Psoas muscle (tissue), 8 donors: ENCODE measurements at places on chromosomes 5 and 9. TPM values are rescaled to one million over a fixed set of nuclear protein-coding genes. Genes with fewer than 3 reads are reported as not detected.

The RNF130 gene
- total RNA-seq, result 41.1 TPM

The TAF11L2 gene
- total RNA-seq, result not detected

The EGFLAM gene
- total RNA-seq, result 36.2 TPM

The NXNL2 gene
- total RNA-seq, result not detected

The MOCS2 gene
- 38.8 TPM for total RNA-seq

The ADAMTS19 gene
- total RNA-seq, result 0.69 TPM

The LOX gene
- total RNA-seq, result 4.1 TPM

The NOXA1 gene
- 1.6 TPM for total RNA-seq

The PRR7 gene
- 2.6 TPM for total RNA-seq

The MARCOL gene
- not detected for total RNA-seq

The NCBP1 gene
- total RNA-seq, result 15.2 TPM

The MRPL22 gene
- 37.5 TPM for total RNA-seq

The GABRA1 gene
- total RNA-seq, result not detected

The CNTFR gene
- 32.3 TPM for total RNA-seq

The FCN2 gene
- total RNA-seq, result not detected

The MPDZ gene
- total RNA-seq, result 26.3 TPM

The LRRC26 gene
- total RNA-seq, result not detected

GRCh38 chr5:26700759-26701384, 337.5 kb downstream of the CDH9 start:
- no peak for DNase-seq

DNA sequence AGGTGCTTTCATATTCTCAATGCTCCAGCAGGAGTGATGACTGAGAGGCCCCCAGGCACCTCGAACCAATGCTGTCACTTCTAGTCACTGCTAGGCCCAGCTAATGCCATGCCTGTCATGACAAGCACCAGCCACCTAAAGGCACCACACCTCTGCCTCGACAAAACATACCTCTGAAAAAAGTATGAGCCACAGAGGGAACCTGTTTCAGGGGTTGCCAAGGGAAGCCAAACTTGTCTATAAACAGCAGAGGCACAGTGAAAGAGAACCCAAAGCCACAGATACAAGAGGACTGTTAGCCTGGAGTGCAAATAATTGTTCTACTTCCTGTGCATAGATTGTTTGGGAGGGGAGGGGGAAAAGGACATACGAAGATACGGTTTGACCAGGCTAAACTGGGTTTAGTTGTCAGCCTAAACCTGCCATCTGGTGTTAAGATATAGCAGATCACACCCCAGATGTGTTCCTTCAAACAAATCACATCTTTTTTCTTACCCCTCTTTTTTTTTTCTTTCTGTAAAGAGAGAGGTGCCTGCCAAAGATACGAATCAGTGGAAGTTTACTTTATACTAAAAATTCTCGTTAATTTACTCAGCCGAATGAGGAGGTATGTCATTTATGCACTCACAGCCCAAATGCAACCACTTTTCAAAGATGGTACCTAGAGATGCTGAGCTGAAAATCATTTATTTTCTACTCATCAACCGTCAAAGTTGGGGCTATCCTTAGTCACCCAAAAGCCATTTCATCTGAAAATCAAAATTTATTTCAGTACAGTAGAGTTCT, 45.7 kb downstream of the BNC2 start:
- DNase-seq, result no peak

- DNase-seq, result no peak
Observed at GRCh38 chr5:179792612-179793467, 946 bp upstream of the LTC4S start.

DNA sequence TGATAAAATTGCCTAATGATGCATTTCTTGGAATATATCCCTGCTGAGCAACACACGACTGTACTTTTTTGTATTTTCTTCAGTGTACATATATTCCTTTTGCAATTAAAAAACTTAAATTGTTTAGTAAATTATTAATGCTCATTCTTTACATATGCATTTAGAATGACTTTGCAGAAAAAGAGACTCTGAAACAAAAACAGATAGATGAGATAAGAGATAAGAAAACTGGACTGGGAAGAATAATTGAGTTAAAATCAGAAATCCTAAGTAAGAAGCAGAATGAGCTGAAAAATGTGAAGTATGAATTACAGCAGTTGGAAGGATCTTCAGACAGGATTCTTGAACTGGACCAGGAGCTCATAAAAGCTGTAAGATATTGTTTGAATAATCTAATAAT, 32.7 kb downstream of the RAD50 start:
- DNase-seq, result no peak

GRCh38 chr5:29085142-29085541, 2046.8 kb upstream of the CDH9 start:
- no peak for DNase-seq

- no peak for DNase-seq
Observed at GRCh38 chr5:108669462-108669861, 78.2 kb upstream of the FER start.

GRCh38 chr9:124344291-124345050, 70.8 kb downstream of the PSMB7 start:
- DNase-seq, result peak; percentile 53

DNA sequence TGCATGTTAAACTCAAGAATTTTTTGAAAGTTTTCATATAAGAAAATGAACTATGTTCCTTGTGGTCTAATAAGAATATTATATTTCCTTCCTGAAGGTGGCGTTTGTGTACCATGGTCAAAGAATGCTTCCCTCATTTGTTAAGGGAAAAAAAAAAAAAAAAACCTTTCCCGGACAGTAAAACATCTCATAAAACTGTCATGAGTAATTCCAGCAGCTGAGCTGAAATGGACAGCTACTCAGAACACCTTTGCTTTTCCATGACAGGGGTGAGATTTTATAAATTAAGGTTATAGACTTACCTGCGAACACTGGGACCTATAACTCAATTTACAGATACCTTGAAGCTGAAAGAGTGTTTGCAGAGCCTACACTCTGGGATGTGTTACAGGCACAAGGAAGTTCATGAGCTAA, 113.2 kb upstream of the RANBP3L start:
- DNase-seq, result no peak

DNA sequence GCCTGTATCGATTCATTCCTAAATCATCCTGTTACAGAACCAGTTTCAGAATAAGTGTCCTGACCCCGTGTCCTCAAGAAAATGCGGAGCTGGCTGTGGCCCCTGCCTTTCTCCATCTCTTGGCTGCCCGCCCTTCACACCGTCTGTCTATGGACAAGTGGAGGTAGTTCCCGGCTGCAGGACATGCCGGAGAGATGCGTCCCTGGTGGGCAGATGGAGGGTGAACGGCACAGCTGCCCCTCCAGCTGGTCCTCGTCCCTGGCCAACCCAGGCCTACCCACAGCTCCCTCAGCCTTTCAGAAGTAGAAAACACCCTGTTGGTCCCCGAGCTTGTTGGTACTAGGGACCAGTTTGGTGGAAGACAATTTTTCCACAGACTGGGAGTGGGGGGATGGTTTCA, 14.8 kb upstream of the EXOC3 start:
- DNase-seq, result peak; percentile 32

DNA sequence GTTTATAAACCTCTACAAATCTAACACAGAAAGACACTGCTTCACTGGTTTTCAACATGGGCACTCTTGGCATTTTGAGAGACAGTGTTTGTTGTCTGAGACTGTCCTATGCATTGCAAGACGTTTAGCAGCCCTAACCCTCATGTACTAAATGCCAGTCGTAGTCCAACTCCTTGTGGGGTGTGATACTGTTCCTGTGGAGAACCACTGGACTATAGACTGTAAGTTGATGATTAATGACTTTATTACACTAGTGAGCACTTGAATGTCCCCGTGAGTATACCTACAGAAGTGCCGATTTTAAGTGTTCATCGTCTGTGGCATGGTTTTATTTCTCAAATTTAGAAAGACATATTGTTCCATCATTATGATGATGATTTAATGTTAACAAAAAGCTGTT, 46.2 kb downstream of the RECK start:
- DNase-seq, result no peak

DNA sequence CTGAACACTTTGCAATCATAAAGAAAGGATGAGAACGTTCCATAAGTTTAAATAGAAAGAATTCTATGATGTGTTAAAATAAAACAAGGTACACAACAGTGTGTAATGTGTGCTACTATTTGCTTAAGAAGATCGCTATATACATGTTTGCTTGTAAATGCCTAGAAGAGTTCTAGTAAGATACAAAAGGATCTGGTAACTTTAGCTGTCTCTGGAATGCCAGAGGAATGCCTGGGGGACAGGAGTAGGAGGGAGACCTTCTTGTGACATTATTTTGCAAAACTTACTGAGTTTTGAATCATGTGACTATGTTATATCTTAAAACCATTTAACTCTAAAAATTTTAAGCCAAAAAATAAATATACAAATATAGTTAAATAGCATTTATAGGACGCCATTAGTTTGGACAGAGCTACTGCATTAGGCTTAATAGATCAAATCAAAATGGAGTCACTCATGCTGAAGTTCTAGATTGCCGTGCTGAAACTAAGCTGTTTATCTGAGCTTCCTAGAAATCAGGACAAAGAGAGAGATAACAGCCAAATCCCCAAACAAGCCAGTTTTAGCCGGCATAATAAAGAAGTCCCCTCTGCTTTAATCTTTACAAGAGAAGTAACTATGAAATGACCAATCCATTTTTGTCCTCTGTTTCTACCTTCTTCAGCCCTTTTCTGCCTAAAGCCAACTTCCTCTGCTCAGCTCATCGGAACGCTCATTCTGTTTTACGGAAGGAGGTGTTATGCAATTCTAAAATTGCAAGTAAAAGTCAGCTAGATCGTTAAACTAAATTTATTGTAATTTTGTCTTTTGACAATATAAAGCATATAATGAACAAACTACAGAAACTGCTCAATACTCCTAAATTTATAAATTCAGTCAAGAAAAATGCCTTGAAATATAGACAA, 44.8 kb downstream of the LIX1 start:
- no peak for DNase-seq

GRCh38 chr5:139638090-139638735, 9.9 kb upstream of the CXXC5 start:
- DNase-seq, result peak; percentile 96

- DNase-seq, result no peak
Observed at GRCh38 chr9:21770871-21771560, 31.4 kb upstream of the MTAP start.

GRCh38 chr5:178284093-178284675, 51.6 kb upstream of the PHYKPL start:
- no peak for DNase-seq

DNA sequence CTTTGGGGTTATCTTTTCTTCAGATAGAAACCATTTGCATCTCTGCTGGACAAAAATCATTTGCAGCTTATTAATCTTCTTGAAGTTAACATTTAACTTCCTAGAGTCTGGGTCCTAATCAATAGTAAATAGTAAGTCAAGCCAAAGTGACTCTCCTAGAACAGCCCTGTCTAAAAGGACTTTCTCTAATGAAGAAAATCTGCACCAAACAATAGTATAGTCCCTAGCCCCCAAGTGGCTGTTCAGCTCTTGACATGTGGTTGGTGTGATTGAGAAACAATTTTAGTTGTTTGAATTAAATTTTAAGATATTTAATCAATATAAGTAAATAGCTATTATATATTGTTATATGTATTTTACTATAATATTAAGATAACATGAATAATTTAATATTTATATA, 64.6 kb upstream of the SHB start:
- no peak for DNase-seq

DNA sequence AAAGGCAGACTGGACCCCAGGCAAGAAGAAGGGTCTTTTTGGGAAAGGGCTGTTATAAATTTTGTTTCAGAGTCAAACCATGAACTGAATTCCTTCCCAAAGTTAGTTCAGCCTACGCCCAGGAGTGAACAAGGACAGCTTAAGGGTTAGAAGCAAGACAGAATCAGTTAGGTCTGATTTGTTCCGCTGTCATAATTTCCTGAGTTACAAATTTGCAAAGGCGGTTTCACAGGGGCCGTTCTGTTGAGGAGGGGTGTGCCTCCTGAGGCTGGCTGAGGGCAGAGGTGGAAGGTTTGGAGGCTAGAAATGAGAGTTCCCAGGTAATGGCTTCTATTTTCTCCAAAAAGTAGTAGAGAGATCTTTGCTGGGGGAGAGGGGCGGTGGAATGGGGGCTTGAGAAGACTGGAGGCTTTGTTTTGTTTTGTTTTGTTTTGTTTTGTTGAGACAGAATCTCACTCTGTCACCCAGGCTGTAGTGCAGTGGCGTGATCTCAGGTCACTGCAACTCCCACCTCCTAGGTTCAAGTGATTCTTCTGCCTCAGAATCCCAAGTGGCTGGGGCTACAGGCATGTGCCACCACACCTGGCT, 4.1 kb upstream of the CERCAM start:
- no peak for DNase-seq

DNA sequence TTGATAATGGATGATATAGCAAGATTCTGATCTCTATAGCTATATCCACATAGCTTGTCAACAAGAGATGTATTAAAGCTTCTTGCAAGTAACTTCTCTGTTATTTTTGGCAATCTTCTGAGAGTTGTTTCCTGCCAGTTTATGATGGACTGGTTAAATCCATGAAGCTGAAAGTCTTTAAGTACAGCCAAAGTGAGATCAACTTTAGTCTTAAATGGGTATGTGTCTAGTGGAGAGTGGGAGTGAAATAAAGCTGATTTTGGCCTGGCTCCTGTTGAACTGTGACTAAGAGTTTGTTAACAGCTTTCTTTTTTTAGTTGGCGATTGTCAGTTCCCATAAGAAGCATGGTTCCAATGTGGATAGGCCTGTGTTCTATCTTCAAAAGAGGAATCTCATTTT, 350.9 kb upstream of the PCSK5 start:
- no peak for DNase-seq

DNA sequence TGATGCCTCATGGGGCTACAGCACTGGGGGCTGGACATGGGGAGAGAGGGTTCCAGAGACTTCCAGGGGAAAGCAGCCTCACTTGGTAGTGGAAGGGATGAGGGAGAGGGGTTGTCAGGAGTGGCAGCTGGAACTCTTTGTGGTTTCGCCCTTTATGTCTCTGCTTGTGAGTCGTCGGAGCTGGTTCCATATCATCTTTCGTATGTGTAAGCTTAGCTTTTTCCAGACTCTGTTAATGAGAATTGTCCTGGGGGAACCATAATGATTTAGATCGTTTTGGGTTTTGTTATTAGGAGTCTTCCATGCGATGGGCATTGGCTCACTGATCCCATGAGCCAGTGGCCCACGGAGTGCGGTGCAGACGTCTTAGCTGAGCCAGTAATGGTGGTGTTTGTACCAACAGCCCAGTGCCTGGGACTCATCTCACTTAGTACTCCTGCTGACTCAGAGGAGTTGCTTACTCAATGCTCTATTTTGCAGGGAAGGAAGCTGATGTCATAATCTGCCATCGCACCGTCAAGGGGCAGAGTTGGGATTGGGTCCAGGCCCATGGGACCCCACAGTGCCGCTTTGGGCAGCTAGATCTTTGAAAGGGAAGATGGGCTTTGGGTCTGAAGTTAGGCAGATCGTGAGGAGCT, 48.5 kb downstream of the NEK6 start:
- DNase-seq, result no peak

GRCh38 chr5:32355686-32356085, 42.9 kb upstream of the MTMR12 start:
- DNase-seq, result no peak

GRCh38 chr5:67405101-67405364, 208.4 kb upstream of the CD180 start:
- DNase-seq, result no peak

GRCh38 chr9:104983491-104983890, 55.5 kb upstream of the ABCA1 start:
- no peak for DNase-seq
